ENCODE measurements at places on chromosomes 5 and 9. TPM values are rescaled to one million over a fixed set of nuclear protein-coding genes. Genes with fewer than 3 reads are reported as not detected.

Gene FBXO10
- total RNA-seq = 4.6 TPM

GRCh38 chr5:172901012-172901780, 58.0 kb upstream of the RPL26L1 start:
- peak; percentile 66 for DNase-seq

GRCh38 chr9:104896131-104896530, 31.8 kb downstream of the ABCA1 start:
- DNase-seq = no peak

GRCh38 chr5:7391814-7392692, 3.9 kb upstream of the ADCY2 start:
- DNase-seq = no peak

DNA sequence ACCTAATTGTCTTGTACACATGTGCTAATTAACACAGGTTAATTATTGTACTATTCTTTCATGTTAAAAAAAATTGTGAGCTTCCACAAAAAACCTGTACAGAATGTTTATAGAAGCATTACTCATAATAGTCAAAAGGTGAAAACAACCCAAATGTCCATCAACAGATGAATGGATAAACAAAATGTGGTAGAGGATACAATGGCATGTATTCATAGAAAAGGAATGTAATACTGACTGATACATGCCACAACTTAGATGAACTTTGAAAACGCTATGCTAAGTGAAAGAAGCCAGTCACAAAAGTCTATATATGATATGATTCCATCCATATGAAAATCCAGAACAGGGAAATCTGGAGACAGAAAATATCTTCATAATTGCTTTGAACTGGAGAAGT, 25.6 kb downstream of the RRAGA start:
- DNase-seq = no peak

GRCh38 chr5:68565427-68565826, 349.9 kb downstream of the PIK3R1 start:
- no peak for DNase-seq

GRCh38 chr5:31811210-31811609, 172.3 kb downstream of the PDZD2 start:
- DNase-seq = no peak

GRCh38 chr5:153489611-153490010, 859 bp upstream of the GRIA1 start:
- DNase-seq = no peak

- DNase-seq = no peak
Observed at GRCh38 chr5:113099822-113100221, 123.2 kb downstream of the DCP2 start.
